ENCODE measurements at places on chromosomes 11 and 22. TPM values are rescaled to one million over a fixed set of nuclear protein-coding genes. Genes with fewer than 3 reads are reported as not detected.

GRCh38 chr11:31757260-31757835, 53.8 kb downstream of the PAX6 start:
- DNase-seq = peak; percentile 6

- no peak for DNase-seq
Measured at GRCh38 chr11:37322333-37323194, 724.5 kb upstream of the RAG2 start.

GRCh38 chr11:72578051-72578450, 96.2 kb downstream of the PDE2A start:
- DNase-seq = no peak

DNA sequence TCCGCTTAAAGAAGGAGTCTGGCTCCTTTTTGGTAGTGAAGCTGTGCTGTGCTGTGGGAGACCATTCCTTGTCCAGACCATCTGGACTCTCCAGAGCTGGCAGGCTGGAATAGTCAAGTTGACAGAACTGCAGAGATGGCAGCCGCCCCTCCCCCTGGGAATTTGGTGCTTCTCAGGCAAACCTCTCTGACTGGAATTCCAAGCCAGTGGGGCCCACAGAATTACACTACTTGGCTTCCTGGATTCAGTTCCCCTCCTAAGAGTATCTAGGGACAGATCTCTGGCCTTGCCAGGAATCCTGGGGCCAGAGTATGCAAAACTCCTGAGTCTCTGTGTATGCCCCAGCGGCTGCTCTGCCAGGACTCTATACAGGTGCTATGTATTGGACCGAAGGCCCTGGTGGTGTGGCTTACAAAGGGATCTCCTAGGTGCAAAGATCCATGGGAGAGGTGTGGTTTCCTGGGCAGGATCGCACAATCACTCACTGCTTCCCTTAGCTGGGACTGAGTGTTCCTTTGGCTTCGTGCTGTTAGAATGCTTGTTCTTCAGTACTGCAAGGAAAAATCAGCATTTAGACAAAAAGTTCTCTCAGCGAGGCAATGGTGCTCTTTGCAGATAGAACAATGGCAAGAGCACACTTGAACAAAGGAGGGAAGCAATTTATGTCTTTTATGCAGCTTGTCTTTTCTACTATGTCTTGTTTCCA, 86.8 kb downstream of the PRMT3 start:
- DNase-seq = no peak

DNA sequence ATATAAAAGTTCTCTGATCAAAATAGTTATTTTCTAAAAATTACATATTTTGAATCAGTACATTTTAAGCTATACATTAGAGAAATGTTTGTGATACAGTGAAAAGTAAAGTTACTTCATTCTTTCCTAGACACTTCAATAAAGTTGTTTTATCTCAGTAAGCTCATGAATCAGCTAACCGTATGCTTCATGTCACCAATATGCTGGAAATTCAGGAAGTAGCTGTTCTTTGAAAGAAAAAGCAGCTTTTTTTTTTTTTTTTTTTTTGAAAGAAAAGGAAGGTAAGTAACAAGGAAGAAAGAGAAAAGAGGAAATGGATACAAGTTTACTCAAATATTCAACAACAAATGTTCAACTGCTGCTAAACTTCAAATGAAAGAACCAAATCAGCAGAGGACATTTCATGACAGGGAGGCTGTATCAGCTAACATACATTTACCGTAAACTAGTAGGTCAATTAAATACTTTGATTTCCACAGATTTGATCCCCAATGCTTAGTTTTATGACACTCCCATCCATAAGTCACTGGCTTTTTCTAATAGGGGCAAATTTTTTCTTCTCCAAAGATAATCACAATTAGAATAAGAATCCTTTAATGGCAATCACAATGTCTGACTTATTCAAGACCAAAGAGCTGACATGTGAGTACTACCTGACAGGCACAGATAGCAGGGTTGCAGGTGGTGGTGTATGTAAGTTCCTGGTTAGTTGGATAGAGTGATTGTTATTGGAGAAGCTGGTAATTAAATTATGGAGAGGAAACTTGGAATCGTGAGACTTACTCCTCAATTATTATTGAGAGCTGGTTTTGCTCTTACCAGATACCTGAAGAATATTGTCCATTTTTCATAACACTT, 754 bp downstream of the OR52A1 start:
- no peak for DNase-seq

- DNase-seq = no peak
Measured at GRCh38 chr11:6962673-6963072, 36.4 kb downstream of the ZNF215 start.

DNA sequence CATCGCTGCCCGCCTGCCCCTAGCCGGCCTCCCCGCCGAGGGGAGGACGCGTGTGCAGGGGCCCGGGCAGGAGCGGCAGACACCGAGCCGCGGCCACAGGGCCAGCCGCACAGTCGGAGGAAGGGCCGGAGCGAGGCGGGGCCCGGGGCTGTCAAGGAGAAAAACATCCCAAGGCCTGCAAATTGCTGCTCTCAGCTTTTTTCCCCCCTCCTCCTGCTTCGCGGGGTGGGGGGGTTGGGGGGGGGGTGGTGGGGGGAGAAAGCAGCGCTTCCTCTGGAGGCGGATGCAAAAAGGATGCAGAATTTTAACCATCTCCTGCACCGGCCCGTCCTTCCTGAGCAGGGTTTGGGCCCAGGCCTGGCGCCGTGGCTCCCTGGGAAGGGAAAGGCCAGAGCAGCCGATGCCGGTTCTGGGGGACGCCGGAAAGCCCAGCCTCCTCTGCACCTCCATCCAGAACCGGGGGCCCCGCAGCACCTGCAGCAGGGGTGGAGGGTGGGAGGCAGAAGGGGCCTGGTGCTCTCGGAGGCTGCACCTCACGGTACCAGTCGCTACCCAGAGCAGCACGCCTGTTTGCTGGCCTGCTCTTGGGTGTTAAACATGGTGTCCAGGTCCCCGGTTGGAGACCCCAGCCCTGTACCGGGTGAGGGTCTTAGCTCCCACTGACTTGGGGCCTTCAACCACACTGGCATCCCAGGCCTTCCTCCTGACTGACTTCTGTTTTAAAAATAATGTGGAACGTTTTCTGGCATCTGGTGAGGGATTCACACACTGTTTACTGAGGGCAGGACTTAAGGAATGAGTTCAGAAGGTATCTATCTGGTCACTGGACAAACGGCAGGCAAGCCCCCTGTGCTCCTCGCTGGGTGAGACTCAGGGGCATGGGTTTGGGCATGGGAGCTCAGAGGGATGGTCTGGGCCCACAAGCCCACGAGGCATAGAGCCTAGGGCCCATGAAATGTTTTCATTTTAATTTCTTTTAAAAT, 77.4 kb upstream of the WNT7B start:
- peak; percentile 83 for DNase-seq

- no peak for DNase-seq
Measured at GRCh38 chr11:63572026-63572688, 9.0 kb upstream of the PLAAT2 start.

DNA sequence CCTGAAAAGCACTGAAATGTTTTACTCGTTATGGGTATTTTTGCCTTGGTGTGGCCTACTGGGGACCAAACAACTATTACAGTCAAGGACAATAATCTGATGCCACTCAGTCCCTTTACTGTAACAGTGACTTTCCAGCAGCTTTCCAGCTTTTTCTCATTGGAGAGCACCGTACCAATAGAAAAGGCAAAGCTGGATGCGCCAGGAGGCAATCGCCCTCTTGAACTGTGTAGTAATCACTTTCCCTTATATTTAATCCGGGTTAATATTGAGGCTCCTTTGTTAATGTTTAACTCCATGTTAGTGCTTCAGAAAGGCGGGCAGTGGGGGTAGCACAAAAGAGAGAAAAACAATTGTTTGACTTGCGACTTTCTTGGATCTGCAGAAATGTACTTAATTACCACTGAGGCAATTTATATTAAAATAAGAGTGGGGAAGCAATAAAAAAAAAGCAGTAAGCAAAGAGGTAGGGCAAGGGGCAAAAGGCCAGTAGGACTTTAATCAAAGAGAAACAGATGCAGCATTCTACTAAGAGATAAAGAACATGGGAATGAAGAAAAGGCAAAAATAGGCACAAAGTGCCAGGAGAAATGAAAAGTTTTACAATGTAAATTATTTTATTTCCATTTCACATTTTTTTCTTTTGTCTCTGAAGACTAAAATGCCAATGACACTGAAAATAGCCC, 81.6 kb downstream of the LRRC4C start:
- DNase-seq = no peak

- DNase-seq = peak; percentile 77
Measured at GRCh38 chr11:67640021-67640757, 626 bp upstream of the TBX10 start.

DNA sequence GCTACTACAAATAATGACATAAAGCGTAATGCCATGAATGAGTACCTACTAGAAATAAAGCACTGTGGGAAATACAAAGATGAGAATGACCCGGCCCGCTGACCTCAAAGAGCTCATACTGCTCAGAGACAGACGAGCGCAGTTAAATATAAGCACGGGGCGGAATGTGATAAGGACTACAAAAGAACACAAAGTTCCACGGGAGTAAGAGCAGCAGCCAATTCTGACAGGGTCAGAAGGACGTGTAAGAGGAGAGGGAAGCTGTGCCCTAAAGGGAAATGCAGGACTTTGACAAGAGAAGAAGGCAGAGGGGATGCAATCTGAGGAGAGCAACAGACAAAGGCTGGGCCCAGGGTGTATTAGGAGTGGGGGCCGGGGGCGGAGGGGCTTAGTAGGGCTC, 314.6 kb downstream of the LARGE1 start:
- DNase-seq = no peak

- DNase-seq = peak; percentile 9
Measured at GRCh38 chr11:72584293-72584938, 89.8 kb downstream of the PDE2A start.

- no peak for DNase-seq
Measured at GRCh38 chr11:34013898-34014571, 37.5 kb upstream of the CAPRIN1 start.

GRCh38 chr11:86553265-86553664, 119.2 kb downstream of the ME3 start:
- no peak for DNase-seq

DNA sequence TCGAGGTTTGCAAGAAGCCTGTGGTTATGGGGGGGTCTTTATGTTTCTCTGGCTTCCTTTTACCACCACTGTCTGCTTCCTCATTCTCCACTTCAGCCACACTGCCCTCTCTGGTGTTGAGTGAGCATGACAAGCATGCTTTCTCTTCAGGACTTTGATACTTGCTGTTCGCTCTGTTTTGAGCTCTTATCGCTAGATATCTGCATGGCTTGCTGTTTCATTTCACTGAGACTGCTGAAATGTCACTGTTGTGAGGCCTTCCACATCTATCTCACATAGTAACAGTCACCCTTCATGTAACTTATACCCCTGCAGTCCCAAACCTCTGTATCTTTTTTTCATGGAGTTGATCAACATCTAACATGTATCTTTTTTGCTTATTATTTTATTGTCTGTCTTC, 59.8 kb downstream of the TMEM135 start:
- peak; percentile 58 for DNase-seq

DNA sequence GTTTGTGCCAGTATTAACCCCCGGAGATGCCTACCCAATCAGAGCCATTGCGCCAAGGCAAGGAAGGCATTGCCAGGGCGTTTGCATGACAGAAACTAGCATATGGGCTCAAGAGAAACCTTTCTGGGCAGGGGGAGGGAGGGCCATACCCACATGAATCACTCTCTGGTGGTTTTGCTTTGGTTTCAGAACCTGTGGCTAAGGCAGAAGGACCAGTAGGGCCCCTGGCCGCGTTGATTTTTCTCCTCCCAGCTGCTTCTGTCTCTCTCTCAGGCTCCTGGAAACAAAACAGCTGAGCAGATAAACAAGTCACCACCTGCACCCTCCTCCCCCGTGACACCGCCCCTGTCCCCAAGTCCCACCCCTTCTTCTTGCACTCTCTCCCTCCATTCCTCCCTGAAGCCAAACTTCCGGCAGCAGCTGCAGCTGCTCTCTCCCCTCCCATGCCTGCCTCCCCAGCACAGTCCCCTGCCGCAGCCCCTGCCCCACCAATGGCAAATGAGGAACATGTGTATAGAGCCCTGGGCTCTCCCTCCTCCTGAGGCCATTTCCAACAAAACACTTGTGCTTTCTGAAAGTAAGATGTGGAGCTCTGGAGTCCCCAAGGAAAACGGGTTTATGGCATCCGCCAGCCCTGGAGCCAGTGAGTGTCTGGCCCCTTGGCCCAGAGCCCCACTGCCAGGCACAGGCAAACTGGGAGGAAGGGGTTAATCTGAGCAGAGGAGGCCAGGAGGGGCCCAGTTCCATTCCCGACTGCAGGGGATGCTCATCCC, 39.0 kb upstream of the ADA2 start:
- peak; percentile 79 for DNase-seq

DNA sequence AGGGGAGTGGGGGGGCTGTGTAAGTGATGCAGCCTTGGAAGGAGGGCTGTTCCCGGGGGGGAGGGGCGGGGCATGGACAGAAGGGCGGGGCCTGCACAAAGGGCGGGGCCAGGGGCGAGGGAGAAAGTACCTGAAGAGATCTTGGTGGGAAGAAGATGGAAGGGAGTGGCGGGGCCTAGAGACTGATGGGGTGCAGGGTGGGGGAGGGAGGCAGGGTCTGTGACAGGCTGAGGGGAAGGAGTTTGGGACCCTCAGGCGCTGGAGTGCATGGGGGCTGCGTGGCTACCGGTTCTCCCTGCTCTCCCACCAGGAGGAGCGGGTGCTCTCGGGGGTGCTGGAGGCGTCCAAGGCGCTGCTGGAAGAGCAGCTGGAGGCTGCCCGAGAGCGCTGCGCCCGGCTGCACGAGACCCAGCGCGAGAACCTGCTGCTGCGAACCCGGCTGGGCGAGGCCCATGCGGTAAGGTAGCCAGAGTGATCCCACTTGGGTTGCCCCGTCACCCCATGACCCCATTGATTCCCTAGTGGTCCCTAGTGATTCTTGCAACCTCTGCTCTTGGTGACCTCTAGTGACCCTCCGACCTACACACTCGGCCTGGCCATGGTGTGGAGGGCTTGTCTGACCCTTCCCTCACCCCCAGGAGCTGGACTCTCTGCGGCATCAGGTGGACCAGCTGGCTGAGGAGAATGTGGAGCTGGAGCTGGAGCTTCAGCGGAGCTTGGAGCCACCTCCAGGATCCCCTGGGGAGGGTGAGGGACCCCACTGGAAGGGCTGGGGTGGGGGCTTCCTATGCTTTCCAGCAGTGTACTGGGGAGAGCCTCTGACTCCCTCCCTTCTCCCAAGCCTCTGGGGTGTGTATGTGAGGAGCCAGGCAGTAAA, 3.1 kb downstream of the CCDC88B start:
- no peak for DNase-seq

MAP6 gene
- polyA plus RNA-seq = 2.7 TPM

SLC22A25 gene
- polyA plus RNA-seq = 0.14 TPM

KRTAP5-10 gene
- polyA plus RNA-seq = 0.34 TPM

ANAPC15 gene
- 59.7 TPM for polyA plus RNA-seq

CCDC188 gene
- not detected for polyA plus RNA-seq

PARVB gene
- 40.2 TPM for polyA plus RNA-seq

JHY gene
- polyA plus RNA-seq = 2.5 TPM

ARSA gene
- polyA plus RNA-seq = 16.4 TPM

APOBEC3H gene
- polyA plus RNA-seq = 0.77 TPM

Measured in cardiac muscle cell (in vitro differentiated cells and primary cell).